ENCODE measurements at places on chromosomes 6 and 20. TPM values are rescaled to one million over a fixed set of nuclear protein-coding genes. Genes with fewer than 3 reads are reported as not detected.

THBS2 gene
- not detected for polyA plus RNA-seq

CCN5 gene
- 11.1 TPM for polyA plus RNA-seq

CDH26 gene
- polyA plus RNA-seq = 0.16 TPM

FNDC1 gene
- polyA plus RNA-seq = 0.01 TPM

NOL7 gene
- polyA plus RNA-seq = 85.9 TPM
